ENCODE measurements at places on chromosomes 13 and 19.
A peak's percentile ranks its signal among the peaks of the same experiment; 100 is the strongest.

DNA sequence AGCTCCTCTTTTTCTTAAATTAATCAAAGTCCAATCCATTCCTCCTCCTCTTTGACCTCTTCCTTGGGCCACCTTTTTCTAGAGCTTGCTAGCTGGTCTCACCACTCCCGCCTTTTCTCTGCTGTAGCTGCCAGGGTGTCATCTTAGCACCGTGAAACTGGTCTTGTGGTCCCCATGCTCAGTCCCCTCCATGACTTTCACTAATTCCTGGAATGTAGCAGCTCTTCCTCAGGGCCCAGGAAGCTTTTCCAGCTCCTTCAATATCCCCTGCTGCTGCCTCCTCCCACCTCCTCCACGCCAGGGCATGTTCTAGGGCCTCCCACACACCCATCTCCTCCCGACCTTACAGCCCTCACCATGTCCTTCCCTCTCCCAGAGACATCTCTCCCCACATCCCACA, 222.2 kb downstream of the MYO16 start:
- DNase-seq, result no peak

- DNase-seq, result no peak
Measured at GRCh38 chr19:16095071-16095571, 16.6 kb upstream of the RAB8A start.

GRCh38 chr19:13133241-13133870, 15.3 kb downstream of the NACC1 start:
- DNase-seq, result no peak

DNA sequence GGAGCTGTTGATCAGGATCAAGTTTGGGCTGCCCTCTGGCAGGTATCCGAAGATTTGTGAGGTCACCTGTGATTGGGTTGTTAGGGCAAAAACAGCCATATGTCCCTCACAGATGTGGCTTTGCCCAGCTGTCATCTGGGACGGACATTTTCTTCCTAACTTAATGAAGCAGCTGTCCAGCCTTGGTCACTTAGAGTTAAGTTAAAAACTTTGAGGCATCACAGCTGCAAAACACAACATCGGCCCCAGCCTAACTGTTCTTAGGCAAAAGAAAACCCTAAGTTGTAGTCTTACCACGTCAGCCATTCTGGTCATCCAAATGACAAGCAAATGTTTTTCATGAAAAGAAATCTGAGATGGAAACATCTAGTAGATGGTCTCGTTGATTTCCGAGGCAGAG, 318.4 kb downstream of the DCLK1 start:
- DNase-seq, result no peak

- no peak for DNase-seq
Measured at GRCh38 chr13:53357582-53357981, 329.0 kb downstream of the OLFM4 start.

DNA sequence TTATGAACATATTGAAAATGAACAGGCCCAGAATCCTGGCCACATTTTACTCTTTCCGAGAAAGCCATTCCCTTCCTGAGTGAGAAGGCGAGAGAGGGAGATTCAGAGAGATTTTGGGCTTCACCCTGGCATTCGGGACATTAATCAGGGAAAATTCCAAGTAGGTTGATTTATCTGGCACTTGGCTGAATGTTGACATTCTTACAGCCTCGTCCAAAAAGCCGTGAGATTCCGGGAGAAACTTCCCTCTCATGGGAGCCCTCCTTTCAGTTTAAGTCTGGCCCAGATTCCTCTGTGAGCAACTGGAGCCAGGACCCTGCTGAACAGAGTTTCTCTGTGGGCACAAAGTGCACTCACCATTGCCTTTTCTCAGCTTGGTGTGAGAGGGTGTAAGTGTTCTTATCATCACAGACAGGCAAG, 129.2 kb upstream of the PEG3 start:
- no peak for DNase-seq

- DNase-seq, result no peak
Measured at GRCh38 chr19:32497391-32497790, 83.6 kb upstream of the PDCD5 start.

- DNase-seq, result no peak
Measured at GRCh38 chr13:101190976-101191375, 225.3 kb downstream of the NALCN start.

DNA sequence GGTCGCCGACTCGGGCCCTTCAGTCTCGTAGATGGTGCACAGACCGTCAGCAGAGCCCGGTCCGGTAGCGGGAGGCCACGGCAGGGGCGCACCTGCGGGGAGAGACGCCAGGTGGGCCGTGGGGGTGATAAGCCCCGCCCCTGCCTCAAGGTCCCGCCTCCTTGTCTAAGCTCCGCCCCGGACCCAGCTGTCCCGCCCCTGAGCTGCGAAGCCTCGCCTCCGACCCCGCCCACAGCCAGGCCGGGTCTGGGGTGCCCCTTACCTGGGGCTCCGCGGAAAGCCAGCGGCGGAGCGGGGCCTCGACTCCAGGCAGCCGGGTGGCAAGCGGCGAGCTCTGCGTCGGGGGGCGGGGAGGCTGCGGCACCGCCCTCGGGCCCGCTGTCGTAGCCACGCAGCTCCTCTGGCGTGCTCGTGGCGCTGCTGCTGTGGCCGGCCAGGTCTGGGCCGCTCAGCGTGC, 4.7 kb downstream of the PRR36 start:
- DNase-seq, result peak; percentile 57

- DNase-seq, result no peak
Measured at GRCh38 chr13:44267980-44268379, 105.6 kb upstream of the SERP2 start.

DNA sequence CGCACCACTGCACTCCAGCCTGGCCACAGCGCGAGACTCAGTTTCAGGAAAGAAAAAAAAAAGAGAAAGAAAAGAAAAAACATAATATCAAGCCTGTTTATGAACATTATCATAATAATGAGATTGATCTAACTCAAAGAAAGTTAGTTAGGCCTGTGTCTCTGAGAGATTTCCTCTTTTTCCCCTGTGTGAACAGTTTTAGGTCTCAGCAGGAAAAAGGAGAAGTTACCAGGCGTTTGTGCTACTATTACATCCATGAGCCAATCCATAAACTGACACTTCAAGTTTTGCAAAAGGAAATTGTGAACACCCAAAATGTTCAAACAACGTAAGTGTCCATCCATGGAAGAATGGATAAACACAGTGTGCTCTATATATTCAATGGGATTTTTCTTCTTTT, 3.8 kb downstream of the TARM1 start:
- DNase-seq, result no peak

GRCh38 chr19:31275068-31275334, 74.2 kb downstream of the TSHZ3 start:
- no peak for DNase-seq

DNA sequence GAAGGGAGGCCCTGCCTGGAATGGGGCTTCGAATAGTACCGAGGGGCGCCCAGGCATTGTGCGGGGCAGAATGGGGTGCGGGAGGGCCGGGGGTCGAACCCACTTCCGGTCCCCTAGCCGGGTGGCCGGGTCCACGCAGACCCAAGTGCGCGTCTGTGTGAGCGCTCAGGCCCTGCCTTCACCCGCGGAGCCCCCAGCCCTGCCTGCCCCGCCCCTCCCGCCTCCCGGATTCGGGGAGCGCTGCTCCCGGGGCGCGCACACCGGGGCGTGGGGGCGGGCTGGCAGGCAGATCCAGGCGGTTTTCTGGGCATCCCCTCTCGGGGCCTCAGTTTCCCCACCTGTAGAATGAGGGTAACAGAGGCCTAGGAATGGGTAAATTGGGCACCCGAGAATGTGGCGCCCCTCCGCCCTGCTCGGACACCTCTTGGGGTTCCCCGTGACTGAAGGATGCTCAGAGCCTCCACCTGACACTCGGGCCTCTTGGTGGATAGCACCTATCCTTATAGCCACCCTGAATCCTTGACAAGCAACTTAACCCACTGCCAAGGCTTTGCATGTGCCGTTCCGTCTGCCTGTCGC, 682 bp downstream of the PIK3R2 start:
- DNase-seq, result no peak

- no peak for DNase-seq
Measured at GRCh38 chr13:20291675-20292074, 59.6 kb upstream of the GJB6 start.

GRCh38 chr13:90591260-90591926, 756.1 kb upstream of the MIR17HG start:
- no peak for DNase-seq

DNA sequence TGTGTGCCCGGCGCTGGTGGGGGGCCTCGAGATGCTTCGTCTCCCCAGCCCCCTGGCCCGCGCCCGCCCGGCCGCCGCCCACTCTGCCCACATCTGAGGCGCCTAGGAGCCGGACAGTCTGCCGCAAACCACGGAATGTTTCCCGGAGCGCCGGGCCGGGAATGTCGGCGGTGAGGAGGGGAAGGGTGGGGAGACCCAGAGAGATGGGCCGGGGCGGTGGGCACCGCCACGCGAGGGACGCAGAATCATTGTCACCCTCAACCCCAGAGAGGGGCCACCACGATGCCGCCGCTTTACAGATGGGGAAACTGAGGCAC, 46.1 kb upstream of the NFIC start:
- DNase-seq, result no peak

- no peak for DNase-seq
Measured at GRCh38 chr19:41870401-41870873, 6.6 kb upstream of the CD79A start.

DNA sequence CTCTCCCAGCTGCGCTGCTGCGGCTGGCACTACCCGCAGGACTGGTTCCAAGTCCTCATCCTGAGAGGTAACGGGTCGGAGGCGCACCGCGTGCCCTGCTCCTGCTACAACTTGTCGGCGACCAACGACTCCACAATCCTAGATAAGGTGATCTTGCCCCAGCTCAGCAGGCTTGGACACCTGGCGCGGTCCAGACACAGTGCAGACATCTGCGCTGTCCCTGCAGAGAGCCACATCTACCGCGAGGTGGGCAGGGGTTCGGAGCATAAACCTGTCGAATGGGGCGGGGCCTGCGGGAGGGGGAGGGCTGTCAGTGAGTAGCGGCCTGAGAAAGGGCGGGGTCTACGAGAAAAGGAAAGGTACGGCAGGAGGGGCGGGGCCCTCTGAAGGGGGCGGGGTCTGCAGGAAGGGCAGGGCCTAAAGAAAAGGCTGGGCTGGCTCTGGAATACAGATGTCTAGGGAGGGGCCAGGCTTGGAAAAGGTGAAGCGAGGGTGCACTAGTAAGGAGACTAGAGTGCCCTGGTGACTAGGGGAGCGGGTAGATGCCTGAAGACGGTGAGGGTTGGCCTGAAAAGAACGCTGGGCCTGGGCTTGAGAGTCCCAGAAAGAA, 3.6 kb downstream of the CD37 start:
- DNase-seq, result no peak

DNA sequence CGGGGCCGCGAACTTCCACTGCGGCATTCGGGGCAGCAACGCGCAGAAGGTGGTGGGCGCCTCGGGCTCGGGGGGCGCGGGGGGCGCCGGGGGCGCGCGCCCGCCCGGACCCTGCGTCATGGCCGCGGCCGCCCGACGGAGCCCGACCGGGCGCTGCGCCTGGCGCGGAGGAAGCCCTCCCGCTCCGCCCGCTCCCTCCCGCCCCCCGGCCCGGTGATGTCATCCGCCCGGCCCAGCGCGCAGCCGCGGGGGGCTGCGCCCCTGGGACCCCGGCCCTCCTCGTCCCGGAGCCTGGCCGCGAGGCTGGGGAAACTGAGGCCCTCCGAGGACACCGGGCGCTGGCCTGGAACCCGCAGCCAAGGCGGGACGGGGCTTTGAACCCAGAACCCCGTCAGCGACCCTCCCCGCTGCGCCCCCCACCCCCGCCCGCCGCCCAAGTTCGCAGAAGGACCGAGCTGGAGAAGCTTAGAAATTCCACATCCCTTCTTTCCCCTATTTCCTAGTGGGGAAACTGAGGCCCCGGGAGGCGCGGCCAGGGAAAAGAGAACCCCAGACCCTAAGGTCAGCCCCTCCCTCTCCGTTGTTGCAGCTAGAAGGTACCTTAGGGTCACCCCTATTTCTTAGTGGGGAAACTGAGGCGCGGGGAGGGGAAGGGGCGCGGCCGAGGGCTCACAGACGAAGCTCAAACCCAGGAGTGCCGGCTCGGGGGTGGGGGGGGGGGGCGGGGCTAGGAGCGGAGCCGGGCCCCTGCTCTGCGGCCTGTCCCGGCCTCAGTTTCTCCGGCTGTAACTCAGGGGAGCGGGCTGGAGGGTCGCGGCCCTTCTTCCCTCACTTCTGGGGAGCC, at the start of gene SHC2:
Gene SHC2, minus strand, starts transcription at position 157 of the 844 bp plus-strand sequence. Its CDS starts 37 bp downstream, at position 120.
- DNase-seq, result no peak

- DNase-seq, result no peak
Measured at GRCh38 chr19:3873151-3873550, 4.3 kb upstream of the ZFR2 start.
